Bronchial epithelial cell (primary cell): ENCODE measurements at places on chromosomes 2 and 18.

DNA sequence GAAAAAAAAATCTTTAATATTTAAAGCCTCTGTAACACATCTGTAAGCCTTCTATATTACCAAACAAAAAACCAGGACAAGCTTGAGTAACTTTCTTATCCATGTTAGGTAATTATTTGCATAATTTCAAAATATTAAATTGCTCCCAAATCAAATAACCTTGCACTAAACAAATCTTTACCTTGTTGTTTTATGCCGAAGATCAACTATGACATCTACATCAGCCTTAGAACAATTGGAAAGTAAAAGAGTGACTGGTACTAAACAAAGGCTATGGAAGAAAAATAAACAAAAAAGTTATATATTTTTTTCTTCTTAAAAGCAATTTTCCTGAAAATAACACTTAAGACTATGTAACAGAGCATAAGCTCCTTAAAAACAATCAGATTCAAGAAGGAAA is 71.2 kb upstream of the SLC25A52 start:
- DNase-seq: no peak

- no peak for DNase-seq
Observed at GRCh38 chr18:24947521-24948305, 404.3 kb downstream of the ZNF521 start.

DNA sequence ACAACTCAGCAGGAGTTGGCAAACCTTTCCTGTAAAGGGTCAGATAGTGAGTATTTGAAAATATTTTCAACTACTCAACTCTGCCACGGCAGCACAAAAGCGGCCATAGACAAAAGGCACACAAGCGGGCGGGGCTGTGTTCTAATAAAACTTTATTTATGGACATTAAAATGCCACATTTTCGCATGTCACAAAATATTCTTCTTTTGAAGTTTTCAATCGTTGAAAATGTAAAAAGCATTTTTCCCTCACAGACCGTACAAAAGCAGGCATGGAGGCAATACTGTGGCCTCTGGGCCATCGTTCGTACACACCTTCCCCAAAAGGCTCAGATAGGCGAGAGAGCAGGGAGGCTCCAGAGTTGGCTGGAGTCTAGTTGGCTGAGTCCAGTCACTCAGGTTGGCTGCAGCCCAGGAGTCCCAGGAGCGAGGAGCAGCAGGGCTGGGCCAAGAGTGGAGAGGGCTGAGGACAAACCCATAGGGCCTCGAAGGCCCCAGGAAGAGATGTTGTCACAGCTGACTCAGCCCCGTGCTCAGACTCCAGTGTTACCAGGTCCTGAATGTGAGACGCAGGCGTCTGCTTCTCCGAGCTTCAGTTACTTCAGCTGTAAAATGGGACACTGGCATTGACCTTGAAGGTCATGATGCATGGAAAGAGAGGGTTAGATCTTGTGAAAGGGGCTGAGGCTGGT is 42.5 kb downstream of the SDC1 start:
- DNase-seq: peak; percentile 96

DNA sequence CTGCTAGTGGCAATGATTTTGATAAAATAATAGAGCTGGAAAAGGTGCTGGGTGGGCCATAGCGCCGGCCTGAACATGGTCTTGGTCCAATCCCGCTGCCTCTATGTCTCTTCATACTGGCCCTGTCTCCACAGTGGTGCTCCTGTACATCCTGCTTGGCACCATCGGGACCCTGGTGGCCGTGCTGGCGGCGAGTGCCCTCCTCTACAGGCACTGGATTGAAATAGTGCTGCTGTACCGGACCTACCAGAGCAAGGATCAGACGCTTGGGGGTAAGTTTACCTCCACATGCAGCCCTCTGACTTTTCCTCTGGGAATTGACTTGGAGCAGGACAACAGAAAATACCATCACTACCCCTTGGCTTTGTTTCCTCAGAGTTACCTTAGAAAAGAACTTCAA is 24.0 kb downstream of the IL18RAP start:
- DNase-seq: no peak

- DNase-seq: no peak
Observed at GRCh38 chr2:224982226-224982625, 60.0 kb downstream of the DOCK10 start.

- no peak for DNase-seq
Observed at GRCh38 chr2:37610638-37611289, 60.7 kb downstream of the CDC42EP3 start.

GRCh38 chr2:96143848-96144480 is 1.3 kb downstream of the DUSP2 start:
- no peak for DNase-seq

- peak; percentile 71 for DNase-seq
Observed at GRCh38 chr2:179963626-179964025, 43.5 kb downstream of the CWC22 start.

GRCh38 chr18:80035997-80036396 is 1.8 kb downstream of the RBFA start:
- no peak for DNase-seq

GRCh38 chr2:201936817-201937216 is 96.8 kb upstream of the FZD7 start:
- no peak for DNase-seq
